ENCODE measurements at places on chromosomes 16 and 17. TPM values are rescaled to one million over a fixed set of nuclear protein-coding genes. Genes with fewer than 3 reads are reported as not detected.

DNA sequence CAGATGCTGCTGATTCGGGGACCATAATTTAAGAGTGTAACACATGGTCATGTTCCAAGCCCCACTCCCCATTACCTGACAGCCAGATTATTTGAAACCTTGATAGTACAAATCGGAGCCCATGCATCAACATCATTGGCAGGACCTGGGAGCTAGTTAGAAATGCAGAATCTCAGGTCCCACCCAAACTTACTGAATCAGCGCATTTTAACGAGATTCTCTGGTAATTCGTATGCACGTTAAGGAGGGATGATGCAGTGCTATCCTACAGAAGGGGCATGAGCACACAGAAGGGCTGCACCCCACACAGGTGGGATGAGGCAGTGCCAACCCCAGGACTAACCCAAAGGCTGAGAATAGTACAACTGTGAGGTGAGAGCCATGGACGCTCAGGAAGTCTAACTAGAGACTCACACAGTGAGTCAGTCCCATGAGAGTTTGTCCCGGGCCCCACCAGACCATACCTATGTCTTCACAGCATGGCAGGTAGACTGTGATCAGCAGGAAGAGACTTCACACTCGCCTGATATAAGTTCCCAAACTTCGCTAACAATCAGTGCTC, 64.9 kb downstream of the ZNF18 start:
- no peaks in the 10 kb centered on the region for H3K27me3 ChIP-seq
- no peaks in the 10 kb centered on the region for H3K4me1 ChIP-seq
- no peak overlapping the region for H3K27ac ChIP-seq
- H3K4me3 ChIP-seq = no peak overlapping the region
- H3K36me3 ChIP-seq = no peaks in the 10 kb centered on the region

DNA sequence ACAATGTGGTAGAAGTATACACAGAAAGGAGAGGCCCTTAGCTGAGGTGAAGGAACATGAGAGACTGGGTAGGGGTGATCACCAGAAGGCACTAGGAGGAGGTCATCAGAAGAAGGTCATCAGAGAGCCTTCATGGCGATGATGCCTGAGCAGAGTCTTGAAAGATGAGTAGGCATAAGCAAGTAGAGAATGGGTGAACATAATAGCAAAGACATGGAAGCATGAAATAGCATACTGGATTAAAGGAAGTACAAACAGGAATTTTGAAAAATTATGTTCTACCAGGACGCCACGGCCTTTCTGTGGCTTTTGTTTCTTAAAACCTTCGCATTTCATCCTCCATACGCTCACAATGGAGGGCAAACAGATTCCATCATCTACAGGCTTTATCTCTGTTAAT, 2.9 kb downstream of the IKZF3 start:
- no peaks in the 10 kb centered on the region for H3K36me3 ChIP-seq
- no peak for DNase-seq
- H3K4me1 ChIP-seq = no peaks in the 10 kb centered on the region
- peaks cover 66% of the 10 kb centered on the region for H3K27me3 ChIP-seq

- no peak overlapping the region for H3K4me3 ChIP-seq
- H3K27ac ChIP-seq = no peak overlapping the region
- H3K27me3 ChIP-seq = no peaks in the 10 kb centered on the region
- no peaks in the 10 kb centered on the region for H3K4me1 ChIP-seq
Measured at GRCh38 chr16:79554912-79555311, 45.6 kb downstream of the MAF start.

- no peak overlapping the region for H3K4me3 ChIP-seq
- H3K4me1 ChIP-seq = no peaks in the 10 kb centered on the region
- no peak for DNase-seq
- peaks cover 14% of the 10 kb centered on the region for H3K36me3 ChIP-seq
- H3K27me3 ChIP-seq = no peaks in the 10 kb centered on the region
- H3K27ac ChIP-seq = no peak overlapping the region
Measured at GRCh38 chr16:75599452-75600277, 23.4 kb downstream of the ADAT1 start.

The CORO7 gene
- 21.8 TPM for total RNA-seq

The C1QTNF8 gene
- not detected for total RNA-seq

DNA sequence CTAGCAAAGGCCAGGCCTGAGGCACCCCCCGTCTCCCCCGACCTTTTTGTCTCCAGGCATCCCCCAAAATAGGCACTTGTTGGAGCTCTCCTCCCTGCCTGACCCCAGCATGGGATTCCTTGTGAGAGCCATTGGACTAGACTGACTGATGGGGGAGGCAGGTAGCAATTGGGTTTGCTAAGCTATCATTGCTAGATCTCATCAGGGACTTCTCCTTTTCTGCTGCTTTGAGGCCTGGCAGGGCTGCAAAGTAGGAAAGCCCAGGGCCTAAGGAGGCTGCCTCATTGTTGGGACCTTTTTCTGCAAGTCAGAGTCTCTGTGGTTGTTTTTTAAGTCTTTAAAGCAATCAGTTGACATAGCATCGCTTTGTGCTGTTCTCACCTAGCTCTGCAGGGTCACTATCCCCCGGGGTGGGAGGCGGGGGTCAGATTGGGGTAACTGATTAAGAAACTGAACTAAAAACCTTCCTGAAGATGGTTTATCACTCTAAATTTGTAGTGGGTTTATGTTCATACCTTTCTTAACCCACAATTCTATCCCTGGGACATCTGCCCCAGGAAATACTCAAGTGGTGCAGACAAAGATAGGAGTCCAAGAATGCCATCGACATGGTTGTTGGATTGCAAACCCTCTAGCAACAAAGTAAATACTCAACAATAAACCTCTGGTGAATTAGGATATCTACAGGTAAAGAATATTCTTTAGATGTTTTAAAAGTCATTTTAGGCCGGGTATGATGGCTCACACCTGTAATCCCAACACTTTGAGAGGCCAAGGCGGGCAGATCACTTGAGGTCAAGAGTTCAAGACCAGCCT, 28.0 kb downstream of the LLGL2 start:
- no peaks in the 10 kb centered on the region for H3K36me3 ChIP-seq
- H3K27me3 ChIP-seq = no peaks in the 10 kb centered on the region
- no peak for DNase-seq
- H3K4me3 ChIP-seq = no peak overlapping the region
- peak overlapping the region; percentile 74 for H3K27ac ChIP-seq

The MPP2 gene
- total RNA-seq = 7.8 TPM

- no peak overlapping the region for H3K27ac ChIP-seq
- no peaks in the 10 kb centered on the region for H3K27me3 ChIP-seq
- no peak for DNase-seq
Measured at GRCh38 chr16:53642094-53642493, 61.6 kb downstream of the RPGRIP1L start.

GRCh38 chr17:81912441-81913309, 1.5 kb upstream of the PCYT2 start:
- no peak overlapping the region for H3K4me3 ChIP-seq
- peaks cover 17% of the 10 kb centered on the region for H3K27me3 ChIP-seq
- peaks cover 14% of the 10 kb centered on the region for H3K4me1 ChIP-seq

- H3K27me3 ChIP-seq = peaks cover 19% of the 10 kb centered on the region
- H3K27ac ChIP-seq = no peak overlapping the region
- peak; percentile 65 for DNase-seq
- peaks cover 39% of the 10 kb centered on the region for H3K4me1 ChIP-seq
Measured at GRCh38 chr16:80666378-80667250, 125.8 kb downstream of the DYNLRB2 start.

- no peaks in the 10 kb centered on the region for H3K36me3 ChIP-seq
- H3K4me3 ChIP-seq = no peak overlapping the region
- no peaks in the 10 kb centered on the region for H3K27me3 ChIP-seq
- no peak overlapping the region for H3K27ac ChIP-seq
Measured at GRCh38 chr17:49285716-49286115, 55.1 kb upstream of the PHOSPHO1 start.

- H3K36me3 ChIP-seq = no peaks in the 10 kb centered on the region
- H3K4me3 ChIP-seq = no peak overlapping the region
- no peaks in the 10 kb centered on the region for H3K27me3 ChIP-seq
- no peak for DNase-seq
- H3K27ac ChIP-seq = no peak overlapping the region
Measured at GRCh38 chr17:43382776-43383175, 16.0 kb upstream of the ARL4D start.

DNA sequence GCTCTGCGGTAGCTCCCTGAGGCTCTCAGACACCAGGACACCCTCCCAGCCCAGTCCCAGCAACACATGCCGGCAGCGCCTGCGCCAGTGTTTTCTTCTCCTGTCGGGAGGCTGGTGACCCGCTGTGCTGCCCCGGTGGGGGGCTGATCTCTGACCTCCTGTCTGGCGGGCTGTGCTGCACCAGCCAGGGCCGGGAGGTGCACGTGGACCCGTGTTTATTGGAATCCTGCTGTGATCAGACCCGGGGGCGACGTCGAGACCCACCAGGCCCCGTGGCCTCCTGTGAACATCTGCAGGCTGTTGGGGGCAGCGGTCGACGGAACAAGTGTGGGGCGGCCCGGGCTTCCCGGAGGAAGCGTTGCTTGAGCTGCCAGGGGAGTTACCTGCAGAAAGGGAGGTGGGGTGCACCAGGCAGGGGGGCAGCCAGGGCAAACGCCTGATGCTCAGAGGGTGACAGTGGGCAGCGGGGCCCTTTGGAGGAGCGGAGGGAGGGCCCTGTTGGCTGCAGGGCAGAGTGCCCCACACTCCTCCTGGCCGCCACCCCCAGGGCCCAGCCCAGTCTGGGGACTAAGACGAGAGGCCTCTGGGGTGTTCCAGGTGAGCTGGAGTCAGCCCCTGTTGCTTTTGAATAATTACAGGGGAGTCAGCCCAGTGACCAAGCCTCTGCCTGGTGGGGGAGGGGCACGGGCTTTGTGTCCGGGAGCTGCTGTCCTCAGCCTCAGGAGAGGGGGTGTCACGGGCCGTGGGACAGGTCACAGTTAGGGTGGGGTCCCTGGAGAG, 2.3 kb upstream of the SSTR5 start:
- H3K4me1 ChIP-seq = peaks cover 17% of the 10 kb centered on the region
- DNase-seq = no peak
- no peaks in the 10 kb centered on the region for H3K36me3 ChIP-seq
- no peak overlapping the region for H3K27ac ChIP-seq

The SOX8 gene
- total RNA-seq = 3.0 TPM

The FOXF1 gene
- not detected for total RNA-seq

DNA sequence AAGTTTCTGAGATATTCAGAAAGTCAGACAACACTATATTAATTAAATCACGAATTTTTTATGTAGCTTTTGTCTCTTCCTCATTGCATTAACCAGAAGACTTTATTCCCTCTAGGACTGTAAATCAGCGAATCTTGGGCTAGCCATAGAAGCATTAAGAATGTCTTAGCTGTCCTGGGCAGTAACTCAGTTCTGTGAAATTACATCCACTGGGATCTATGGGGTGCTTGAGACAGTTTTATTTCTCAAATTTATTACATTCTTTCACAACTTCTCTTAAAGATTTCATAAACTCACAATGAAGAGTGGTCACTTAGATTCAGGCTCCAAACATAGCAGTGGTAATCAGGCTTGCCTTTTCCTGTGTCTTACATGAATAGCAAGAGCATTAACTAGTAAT, 1153.4 kb downstream of the CDH8 start:
- no peak overlapping the region for H3K27ac ChIP-seq
- H3K27me3 ChIP-seq = no peaks in the 10 kb centered on the region
- DNase-seq = no peak
- no peak overlapping the region for H3K4me3 ChIP-seq
- H3K36me3 ChIP-seq = peaks cover 2% of the 10 kb centered on the region
- no peaks in the 10 kb centered on the region for H3K4me1 ChIP-seq

DNA sequence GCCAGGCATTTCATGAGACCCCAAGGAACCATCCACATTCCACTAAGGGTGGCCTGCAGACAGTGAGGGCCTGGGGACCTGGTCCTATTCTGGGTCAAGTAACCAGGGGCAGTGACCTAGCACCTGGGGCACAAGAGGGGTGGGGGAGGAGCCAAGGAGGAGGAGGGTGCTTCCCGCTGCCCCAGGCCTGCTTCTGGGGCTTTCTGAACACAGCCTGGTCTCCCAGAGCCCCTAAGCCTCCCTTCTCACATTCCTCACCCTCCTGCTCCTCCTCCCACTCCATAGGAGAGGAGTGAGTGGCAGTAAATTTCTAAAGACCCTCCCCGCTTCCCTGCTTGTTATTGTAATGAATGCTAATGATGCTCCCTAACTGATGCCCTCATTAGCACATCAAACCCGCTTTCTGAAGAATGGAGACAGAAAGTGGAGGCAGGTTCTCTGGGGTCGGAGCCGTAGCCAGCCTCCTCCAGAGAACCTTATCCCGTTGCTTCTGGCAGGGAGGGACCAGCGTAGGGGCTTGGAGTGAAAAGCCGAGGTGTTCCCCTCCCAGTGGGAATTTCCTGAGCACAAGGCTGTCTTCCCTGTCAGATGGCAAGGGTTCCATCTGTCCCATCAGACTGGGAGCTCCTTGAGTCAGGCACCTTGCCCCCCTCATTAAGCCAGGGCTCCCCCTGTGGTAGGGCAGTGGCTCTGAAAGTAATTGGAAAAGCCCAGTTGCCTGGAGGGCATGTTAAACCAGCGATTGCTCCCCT, 3.7 kb upstream of the SRCIN1 start:
- no peaks in the 10 kb centered on the region for H3K36me3 ChIP-seq
- peaks cover 23% of the 10 kb centered on the region for H3K27me3 ChIP-seq
- no peak overlapping the region for H3K27ac ChIP-seq
- peaks cover 12% of the 10 kb centered on the region for H3K4me1 ChIP-seq
- DNase-seq = peak; percentile 71
- no peak overlapping the region for H3K4me3 ChIP-seq

GRCh38 chr17:4789701-4789950, 862 bp downstream of the GLTPD2 start:
- H3K4me1 ChIP-seq = peaks cover 13% of the 10 kb centered on the region
- peaks cover 81% of the 10 kb centered on the region for H3K27me3 ChIP-seq
- peak overlapping the region; percentile 85 for H3K4me3 ChIP-seq
- no peaks in the 10 kb centered on the region for H3K36me3 ChIP-seq

GRCh38 chr16:66121466-66121865, 245.0 kb upstream of the CDH5 start:
- H3K36me3 ChIP-seq = no peaks in the 10 kb centered on the region
- H3K27me3 ChIP-seq = no peaks in the 10 kb centered on the region
- no peak overlapping the region for H3K27ac ChIP-seq
- no peaks in the 10 kb centered on the region for H3K4me1 ChIP-seq
- H3K4me3 ChIP-seq = no peak overlapping the region

- no peaks in the 10 kb centered on the region for H3K4me1 ChIP-seq
- H3K36me3 ChIP-seq = no peaks in the 10 kb centered on the region
- no peaks in the 10 kb centered on the region for H3K27me3 ChIP-seq
Measured at GRCh38 chr16:1008085-1008484, 26.5 kb downstream of the SOX8 start.
